ENCODE measurements at places on chromosomes 6 and 20. TPM values are rescaled to one million over a fixed set of nuclear protein-coding genes. Genes with fewer than 3 reads are reported as not detected.

TRIM10 gene
- not detected for total RNA-seq

SNAP25 gene
- total RNA-seq, result not detected

OGFR gene
- 69.9 TPM for total RNA-seq

BAG2 gene
- total RNA-seq, result 12.6 TPM

FAM83D gene
- total RNA-seq, result 14.2 TPM

FOXS1 gene
- not detected for total RNA-seq

MRPL18 gene
- 106 TPM for total RNA-seq

OVOL2 gene
- total RNA-seq, result not detected

BPIFB4 gene
- total RNA-seq, result not detected

KIF6 gene
- 0.96 TPM for total RNA-seq

RARS2 gene
- 21.8 TPM for total RNA-seq

GLP1R gene
- total RNA-seq, result 0.56 TPM

PRKN gene
- total RNA-seq, result 0.26 TPM

TGM3 gene
- not detected for total RNA-seq

RIPPLY2 gene
- not detected for total RNA-seq

GPR6 gene
- not detected for total RNA-seq

ATP6V1G2 gene
- 1.5 TPM for total RNA-seq

LHFPL5 gene
- not detected for total RNA-seq

ZSCAN23 gene
- total RNA-seq, result 1.3 TPM

HLA-DPA1 gene
- total RNA-seq, result 16.3 TPM

BLCAP gene
- 29.4 TPM for total RNA-seq

GGTLC1 gene
- not detected for total RNA-seq

CDSN gene
- total RNA-seq, result not detected

DEFB124 gene
- not detected for total RNA-seq

HUS1B gene
- total RNA-seq, result 0.84 TPM

TAP2 gene
- total RNA-seq, result 226 TPM

OR12D1 gene
- not detected for total RNA-seq

PSORS1C1 gene
- not detected for total RNA-seq

CST5 gene
- not detected for total RNA-seq

SIRPB2 gene
- total RNA-seq, result not detected

ARFGEF3 gene
- 1.6 TPM for total RNA-seq

EFCAB8 gene
- 0.27 TPM for total RNA-seq

SAMD5 gene
- not detected for total RNA-seq

DDR1 gene
- 13.7 TPM for total RNA-seq

PTK7 gene
- total RNA-seq, result 3.3 TPM

TSBP1 gene
- total RNA-seq, result not detected

SPEF1 gene
- total RNA-seq, result 0.23 TPM

Measured in activated naive CD8-positive, alpha-beta T cell treated with anti-CD3 and anti-CD28 coated beads for 36 hours (primary cell).